ENCODE measurements at places on chromosomes 2 and 18. TPM values are rescaled to one million over a fixed set of nuclear protein-coding genes. Genes with fewer than 3 reads are reported as not detected.

GRCh38 chr2:84427235-84428138 is 31.6 kb downstream of the SUCLG1 start:
- no peak for DNase-seq

GRCh38 chr2:71498261-71498701 is 44.9 kb downstream of the DYSF start:
- DNase-seq, result no peak

- no peak for DNase-seq
Observed at GRCh38 chr18:60452421-60452820, 79.8 kb upstream of the MC4R start.

DNA sequence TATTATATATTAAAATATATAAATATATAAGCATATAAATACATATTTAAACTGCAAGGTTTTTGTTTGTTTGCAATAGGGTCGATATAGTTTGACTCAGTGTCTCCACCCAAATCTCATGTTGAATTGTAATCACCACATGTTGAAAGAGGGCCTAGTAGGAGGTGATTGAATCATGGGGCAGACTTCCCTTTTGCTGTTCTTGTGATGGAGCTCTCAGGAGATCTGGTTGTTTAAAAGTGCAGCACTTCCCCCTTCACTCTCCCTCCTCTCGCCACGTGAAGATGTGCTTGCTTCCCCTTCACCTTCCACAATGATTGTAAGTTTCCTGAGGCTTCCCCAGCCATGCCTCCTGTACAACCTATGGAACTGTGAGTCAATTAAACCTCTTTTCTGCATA is 2137.3 kb upstream of the CELF4 start:
- DNase-seq, result no peak

DNA sequence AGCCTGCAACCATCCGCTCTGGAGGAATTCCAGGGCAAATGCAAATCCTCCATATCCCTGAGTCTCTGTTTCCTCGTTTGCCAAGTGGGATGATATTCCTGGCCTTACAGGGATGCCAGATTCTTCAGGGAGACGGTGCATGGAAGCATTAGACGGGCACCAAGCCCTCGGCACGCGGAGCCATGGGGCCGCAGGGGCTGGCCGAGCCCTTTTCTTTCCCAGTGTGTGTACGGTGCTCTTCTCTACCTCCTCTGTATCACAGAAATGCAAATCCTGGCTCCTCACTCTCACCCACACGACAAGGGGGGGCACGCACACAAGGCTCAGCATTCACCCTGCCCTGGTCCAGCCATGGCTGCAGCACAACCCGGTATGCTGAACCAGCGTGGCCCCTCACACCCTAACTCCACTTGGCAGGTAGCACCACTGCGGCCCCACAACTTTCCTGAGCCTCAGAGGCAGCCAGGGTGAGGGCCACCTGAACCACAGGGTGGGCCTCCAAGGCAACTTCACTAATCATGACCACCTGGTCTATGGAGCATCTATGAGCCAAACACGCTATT is 64.1 kb upstream of the SALL3 start:
- no peak for DNase-seq

DNA sequence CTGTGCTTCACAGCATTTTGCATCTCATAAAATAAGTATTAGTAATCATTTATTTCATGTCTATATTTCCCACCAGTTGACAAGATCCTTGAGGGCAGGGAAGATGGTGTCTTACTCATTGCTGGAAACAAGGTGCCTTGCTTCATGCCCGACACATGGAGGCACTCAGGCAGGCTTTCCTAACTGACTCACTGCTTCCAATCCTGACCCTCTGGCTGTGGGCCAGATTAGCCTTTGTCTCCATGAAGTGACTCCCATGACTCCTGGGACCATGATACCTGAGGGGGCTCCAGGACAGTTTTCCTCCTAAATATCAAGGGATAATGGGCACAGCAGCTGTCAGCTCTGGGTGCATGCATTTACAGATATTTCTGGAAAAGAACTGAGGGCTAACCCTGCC is 275.1 kb downstream of the AGPS start:
- no peak for DNase-seq

The NOL4 gene
- total RNA-seq, result 0.74 TPM

The ST8SIA5 gene
- total RNA-seq, result 0.75 TPM

DNA sequence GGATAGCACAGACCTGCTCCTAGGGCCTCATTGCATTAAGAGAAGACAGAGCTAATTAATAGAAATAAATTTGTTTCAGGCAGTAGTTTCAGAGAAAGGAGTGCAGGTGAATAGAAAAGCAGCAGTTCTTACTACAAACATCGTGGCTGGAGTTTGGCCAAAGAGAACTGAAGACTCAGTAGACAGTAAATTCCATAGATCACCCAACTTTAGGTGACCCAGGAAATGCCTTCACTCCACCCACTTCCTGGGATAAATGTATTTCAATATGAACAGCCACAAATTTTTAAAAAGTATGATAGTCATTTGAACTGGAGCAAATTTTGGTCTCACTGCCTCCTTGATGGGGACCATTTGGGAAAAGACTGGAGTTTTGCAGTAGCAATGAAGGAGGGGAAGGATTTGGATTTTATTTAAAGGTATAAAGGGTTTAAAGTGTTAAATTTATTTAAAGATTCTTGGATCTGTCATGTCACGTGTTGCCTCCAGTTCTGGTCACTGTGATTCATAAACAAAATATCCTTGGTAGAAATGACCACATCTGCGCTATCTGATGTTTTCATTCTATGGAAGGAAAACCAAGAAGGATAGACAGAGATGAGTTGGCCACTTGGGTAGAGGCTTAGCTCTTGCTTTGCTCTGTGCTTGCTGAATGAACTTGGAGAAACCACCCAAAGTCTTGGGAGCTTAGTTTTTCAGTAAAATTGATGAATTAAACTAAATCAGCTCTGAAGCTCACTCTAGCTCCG is 390.2 kb downstream of the THSD7B start:
- no peak for DNase-seq

The AUP1 gene
- 93.6 TPM for total RNA-seq

The CXCR1 gene
- not detected for total RNA-seq

- peak; percentile 22 for DNase-seq
Observed at GRCh38 chr2:96848264-96848663, 4.4 kb upstream of the ANKRD23 start.

DNA sequence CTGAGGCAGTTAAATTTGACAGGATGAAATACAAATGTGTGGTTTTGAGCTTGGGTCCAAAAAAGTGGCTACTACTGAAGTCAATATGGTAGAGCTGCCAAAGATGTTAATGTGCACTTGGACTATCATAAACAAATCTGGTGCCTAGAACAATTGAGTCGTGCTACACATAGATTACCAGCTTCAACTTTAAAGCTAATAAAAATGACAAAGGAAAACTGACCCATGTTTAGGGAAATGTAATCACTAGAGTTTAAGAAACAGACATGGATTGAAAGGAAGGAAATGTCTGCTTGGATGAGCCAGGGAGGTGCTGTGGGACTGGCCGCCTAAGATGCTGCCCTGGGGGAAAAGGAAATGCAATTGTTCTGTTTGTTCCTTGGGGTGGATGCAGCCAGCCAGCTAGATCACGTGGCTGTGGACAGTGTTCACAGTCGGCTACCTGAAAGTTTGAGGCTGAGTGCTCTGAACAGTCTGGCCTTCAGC is 36.6 kb downstream of the CYB5A start:
- DNase-seq, result no peak

- no peak for DNase-seq
Observed at GRCh38 chr2:174577967-174578589, 19.5 kb downstream of the WIPF1 start.

GRCh38 chr2:179751163-179751809 is 110.1 kb downstream of the ZNF385B start:
- no peak for DNase-seq

GRCh38 chr2:128293870-128294455 is 24.7 kb downstream of the HS6ST1 start:
- DNase-seq, result no peak

GRCh38 chr2:66521291-66521922 is 86.5 kb downstream of the MEIS1 start:
- no peak for DNase-seq

- DNase-seq, result peak; percentile 83
Observed at GRCh38 chr18:28177828-28178635, 1.1 kb upstream of the CDH2 start.

The FABP1 gene
- total RNA-seq, result not detected

DNA sequence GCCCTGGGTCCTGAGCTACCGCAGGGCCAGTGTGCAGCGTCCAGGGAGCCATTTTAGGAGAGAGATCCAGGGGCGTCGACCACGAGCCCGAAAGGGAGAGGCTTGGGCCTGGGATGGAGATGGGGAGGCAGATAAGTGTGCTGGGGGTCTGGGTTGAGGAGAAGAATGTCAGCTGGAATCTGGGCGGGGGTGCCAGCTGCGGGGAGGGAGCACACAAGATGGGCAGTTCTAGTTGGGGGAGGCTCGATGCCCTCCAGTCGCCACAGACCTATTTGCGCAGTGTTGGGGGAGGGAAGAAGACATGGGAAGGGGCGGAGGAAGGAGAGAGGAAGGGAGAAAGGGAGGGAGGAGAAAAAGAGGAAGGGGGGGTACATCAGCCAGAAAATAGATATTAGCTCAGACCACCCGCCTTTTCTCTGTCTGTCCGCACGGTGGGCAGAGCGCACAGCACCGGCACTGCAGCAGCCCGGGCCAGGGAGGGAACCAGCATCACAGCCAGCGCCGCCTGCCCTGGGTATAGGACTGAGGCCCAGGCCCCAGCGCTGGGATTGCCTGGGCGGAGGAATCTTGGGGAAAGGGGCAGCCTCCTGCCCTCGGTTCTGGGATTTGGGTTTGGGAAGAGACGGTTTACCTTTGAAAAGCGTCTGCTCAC is 1.9 kb upstream of the HOXD11 start:
- peak; percentile 51 for DNase-seq

DNA sequence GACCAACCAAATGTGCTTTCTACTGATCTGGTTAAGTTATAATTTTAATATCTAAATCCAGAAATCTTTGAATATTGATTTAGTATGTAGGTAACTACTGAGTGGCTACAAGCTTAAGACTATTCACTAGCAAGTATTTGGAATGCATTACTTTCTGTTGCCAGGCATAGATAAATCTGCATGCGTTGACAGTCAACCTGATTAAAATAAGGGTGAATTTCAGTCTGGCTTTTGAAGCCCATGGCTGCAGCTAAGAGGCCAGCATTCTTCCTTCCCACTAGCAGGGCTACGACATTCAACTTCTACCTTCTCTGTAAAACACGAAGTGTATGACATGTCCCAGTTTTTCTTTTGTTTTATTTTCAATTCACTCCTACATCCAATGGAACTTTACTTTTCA is 340.6 kb downstream of the EPHA4 start:
- no peak for DNase-seq

DNA sequence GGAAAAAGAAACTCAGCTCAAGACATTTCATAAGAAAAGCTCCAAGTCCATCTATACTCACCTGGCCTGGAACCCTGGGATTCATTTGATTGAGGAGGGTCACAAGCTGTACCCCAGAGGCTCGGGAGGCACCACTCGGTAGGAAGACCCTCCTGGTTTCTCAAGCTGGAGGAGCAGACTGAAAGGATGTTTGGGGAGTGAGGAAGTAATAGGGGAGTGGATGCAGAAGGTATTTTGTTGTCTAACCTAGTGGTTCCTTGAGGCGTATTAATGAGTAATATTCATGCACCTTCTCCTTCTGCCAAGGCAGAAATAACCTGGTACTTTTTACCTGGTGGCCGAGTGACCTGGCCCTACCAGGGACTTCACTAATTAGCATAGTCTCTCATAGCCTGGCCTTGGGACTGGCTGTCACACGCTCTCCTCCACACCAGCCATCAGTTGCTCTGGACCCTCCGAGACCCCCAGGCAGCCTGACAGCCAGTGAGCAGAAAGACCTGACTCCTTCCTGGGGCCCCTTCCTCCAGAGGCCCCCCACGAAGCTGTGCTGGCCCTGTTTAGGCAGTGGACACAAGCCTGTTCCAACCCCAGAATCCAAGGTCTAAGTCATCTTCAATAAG is 161.4 kb downstream of the BCL2 start:
- no peak for DNase-seq

DNA sequence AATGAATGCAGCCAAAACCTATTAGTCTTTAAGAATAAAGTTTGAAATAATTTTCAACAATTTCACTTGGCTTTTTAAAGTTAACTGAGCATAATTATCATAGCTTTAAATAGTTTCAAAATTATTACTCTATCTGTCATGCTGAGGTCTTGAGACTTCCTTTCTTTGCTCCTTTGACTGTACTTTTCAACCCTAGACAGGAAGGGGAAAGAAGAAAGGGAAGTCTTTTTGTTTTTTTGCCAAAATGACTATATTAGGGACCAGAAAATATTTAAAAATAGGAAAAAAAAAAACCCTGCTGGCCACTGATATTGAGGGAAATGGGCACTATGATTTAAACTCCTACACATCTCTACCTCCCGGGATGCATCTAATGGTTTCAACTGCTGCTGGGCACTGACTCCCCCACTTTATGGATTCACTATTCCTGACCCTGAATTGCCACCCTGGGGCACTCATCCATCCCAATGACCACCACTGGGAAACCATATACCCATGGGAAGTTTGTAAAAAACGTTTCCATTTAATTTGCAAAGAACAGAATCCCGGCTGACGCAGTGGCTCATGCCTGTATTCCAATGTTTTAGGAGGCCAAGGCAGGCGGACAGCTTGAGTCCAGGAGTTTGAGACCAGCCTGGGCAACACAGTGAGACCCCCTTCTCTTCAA is 50.5 kb downstream of the GAREM1 start:
- no peak for DNase-seq

GRCh38 chr2:174786066-174786725 is 21.9 kb upstream of the CHRNA1 start:
- no peak for DNase-seq

The TMEM169 gene
- total RNA-seq, result 1.0 TPM

GRCh38 chr2:224882291-224883171 is 159.7 kb downstream of the DOCK10 start:
- DNase-seq, result no peak

- no peak for DNase-seq
Observed at GRCh38 chr2:157853211-157853610, 22.9 kb downstream of the ACVR1 start.

GRCh38 chr2:74406035-74406434 is 15.4 kb downstream of the C2orf81 start:
- no peak for DNase-seq

GRCh38 chr2:74436848-74437695 is 4.7 kb downstream of the RTKN start:
- peak; percentile 55 for DNase-seq

- DNase-seq, result no peak
Observed at GRCh38 chr18:39340418-39340817, 1774.8 kb upstream of the CELF4 start.

The PROM2 gene
- total RNA-seq, result 4.0 TPM

GRCh38 chr2:128691526-128691925 is 372.9 kb upstream of the HS6ST1 start:
- no peak for DNase-seq

Data from H9 (cell line).